ENCODE measurements at places on chromosomes 1 and 21. TPM values are rescaled to one million over a fixed set of nuclear protein-coding genes. Genes with fewer than 3 reads are reported as not detected.

KCNT2 gene
- 10.8 TPM for polyA plus RNA-seq

SLC22A15 gene
- 5.9 TPM for polyA plus RNA-seq

TEKT2 gene
- 8.5 TPM for polyA plus RNA-seq

CLSTN1 gene
- 149 TPM for polyA plus RNA-seq

ALX3 gene
- polyA plus RNA-seq, result not detected

DNA sequence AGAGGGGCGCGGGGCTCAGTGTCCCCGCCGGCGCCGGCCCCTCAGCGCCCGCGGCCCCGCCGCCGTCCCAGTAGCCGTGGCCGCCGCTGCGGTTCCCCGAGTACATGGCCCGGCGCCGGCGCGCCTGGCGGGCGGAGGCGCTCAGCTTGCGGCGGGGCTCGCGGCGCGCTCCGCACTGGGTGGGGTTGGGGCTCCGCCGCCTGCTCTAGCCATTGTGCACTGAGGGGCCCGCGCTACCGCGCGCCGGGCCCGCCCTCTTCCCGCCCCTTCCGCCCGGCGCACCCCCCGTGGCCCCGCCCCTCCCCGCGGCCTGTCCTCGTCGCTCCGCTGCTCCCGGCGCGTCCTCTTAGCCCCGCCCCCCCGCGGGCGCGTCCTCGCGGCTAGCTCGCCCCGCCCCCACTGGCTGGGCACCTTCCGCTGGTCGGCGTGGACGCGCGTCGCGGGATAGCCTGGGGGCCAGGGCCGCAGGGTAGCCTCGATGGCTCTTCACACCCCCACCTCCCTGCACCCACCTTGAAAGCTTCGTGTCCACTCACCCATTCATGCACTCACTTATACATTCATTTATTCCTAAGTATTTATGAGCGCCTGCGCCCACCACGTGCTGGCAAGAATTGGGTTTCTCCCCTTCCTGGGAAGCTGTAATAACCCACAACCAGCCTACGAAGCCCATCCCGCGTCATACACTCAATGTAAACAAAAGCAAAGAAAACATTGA, at the start of the genes CHML and OPN3:
TSS of gene CHML (minus strand) at position 221 of the 718 bp plus-strand sequence. CDS start 4,603 bp downstream, outside the sequence.
TSS of gene OPN3 (minus strand) at position 221 of the 718 bp plus-strand sequence. CDS start at position 106, 115 bp downstream.
- DNase-seq, result peak; percentile 74

- no peak for DNase-seq
Measured at GRCh38 chr1:230781594-230781993, 34.4 kb downstream of the CAPN9 start.

DNA sequence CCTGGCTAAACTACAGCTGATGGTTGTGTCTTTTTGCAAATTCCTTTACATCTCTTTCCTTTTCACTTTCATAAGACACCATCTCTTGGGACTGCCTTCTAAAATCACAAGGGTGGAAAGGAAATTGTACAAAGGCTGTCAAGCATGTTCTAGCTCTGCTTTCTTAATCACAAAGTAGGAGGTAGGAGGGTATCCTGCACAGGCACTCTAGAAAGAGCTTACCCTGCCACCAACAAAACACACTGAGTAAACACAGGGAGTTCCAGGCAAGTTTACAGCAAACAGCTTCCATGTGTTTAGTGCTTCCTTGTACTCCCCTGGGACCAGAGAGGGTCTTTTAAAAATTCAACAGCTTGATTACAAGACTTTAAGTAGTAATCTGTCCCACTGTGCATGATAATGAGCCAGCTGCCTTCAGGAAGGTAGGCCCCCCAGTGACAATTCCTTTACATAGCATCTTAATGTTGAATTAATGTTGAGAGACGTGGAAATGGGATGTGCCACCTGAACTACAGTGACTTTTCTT, 2.4 kb downstream of the PLPP3 start:
- DNase-seq, result no peak

DNA sequence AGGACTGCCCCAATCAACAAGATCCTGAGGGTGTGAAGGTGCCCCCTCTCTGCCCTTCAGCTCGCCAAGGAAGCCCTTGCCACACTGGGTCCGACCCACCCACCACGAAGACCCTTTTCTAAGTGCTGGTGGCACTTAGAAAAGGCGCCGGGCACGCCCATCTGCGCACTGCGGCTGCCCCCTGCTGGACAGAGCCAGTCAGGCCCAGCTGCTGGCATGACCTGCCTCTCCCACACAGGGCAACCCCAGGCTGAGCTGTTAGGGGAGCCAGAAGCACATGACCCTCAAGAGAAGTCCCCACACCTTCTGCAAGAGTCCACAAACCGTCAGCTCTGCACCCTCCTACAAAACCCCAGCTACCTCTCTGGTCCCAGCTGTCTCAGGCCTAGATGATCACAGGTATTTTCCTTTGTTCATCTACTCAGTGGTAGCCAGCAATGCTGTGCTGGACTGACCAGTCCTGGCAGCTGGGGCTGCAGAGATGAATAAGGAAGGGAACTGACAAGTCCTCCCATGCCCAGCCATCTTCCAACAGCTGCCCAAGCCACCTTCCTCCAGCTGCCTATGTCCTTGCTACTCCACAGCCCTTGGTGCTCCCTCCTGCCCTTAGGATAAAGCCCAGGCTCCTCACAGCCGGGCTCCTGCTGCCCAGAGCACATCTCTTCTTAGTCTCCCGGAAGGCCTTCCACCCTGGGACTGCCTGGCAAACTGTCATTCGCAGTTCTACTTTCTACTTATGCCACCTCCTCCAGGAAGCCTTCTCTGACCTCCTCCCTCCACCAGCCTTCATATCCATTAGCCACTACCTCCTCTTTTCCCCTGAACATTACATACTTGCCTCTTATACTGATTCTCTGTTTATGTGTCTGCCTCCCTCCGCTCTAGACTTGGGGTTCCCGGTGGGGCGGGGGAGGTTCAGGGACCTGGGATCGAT, 39.8 kb upstream of the ZC3H12A start:
- DNase-seq, result no peak

DNA sequence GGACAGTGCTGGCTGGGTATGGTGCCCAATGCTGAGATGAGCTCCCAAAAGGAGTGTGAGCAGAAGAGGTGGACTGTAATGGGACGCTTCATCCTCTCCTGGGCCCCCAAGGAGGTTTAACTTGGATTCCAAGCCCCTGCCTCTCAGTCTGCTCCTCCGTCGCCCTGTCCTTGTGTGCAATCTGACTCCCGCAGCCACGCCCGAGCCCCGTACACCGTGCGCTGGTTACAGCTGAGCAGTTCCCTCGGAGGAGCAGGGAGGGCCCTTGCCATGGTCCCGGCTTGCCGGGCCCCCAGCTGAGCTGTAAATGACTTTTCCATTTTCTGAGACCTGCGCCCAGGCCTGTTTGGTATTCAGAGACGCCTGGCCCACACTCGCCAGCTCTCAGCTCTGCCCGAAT, 53.7 kb downstream of the PAX7 start:
- no peak for DNase-seq

GRCh38 chr1:182962554-182963115, 9.7 kb upstream of the SHCBP1L start:
- peak; percentile 51 for DNase-seq

DNA sequence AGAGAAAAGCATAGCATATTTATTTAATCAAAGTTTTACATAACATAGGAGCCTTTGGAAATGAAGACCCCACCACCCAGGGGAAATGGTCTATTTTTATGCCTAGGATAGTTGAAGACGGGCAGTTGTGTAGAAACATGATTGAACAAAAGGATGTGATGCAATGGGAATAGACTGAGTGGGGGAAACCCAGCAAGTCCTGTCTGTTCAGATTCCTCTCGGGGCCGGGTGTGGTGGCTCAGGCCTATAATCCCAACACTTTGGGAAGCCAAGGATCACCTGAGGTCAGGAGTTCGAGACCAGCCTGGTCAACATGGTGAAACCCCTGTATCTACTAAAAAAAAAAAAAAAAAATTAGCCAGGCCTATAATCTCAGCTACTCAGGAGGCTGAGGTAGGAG, 298.3 kb downstream of the MATN1 start:
- DNase-seq, result no peak

GRCh38 chr1:72526926-72527325, 244.6 kb upstream of the NEGR1 start:
- no peak for DNase-seq

GRCh38 chr1:27307874-27308598, 13.9 kb upstream of the TMEM222 start:
- no peak for DNase-seq

DNA sequence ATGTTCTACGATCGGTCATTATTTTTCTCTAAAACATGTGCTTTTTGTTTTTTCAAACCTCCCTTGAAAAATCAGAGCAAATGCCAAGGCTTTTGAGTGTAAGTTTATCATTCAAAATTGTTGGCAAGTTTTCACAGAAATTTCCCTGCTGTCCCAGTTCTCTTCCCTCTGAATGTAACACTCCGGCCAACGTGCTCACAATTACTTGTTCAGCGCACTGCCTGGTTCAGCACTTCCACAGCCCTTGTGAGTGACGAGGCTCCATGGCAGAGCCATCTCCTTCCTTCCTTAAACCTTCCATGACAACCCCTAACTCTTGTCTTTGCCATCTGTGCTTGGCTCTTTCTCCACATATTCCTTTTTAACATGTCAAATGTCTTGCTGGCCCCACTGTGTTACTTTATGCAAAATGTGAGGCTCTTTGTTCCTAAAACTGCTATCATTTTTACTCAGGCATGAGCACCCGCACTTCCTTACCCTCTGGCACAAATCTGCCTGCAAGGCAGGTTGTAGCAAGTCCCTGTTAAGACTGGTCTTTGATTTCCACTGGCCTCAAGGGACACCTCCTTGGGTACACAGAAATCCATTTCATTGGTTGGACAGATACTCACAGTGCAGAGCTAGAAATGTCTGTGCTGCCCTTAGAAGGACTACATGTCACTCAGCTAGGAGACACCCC, 142.8 kb downstream of the HUNK start:
- DNase-seq, result no peak

GRCh38 chr1:91791691-91792488, 94.1 kb downstream of the TGFBR3 start:
- DNase-seq, result no peak

DNA sequence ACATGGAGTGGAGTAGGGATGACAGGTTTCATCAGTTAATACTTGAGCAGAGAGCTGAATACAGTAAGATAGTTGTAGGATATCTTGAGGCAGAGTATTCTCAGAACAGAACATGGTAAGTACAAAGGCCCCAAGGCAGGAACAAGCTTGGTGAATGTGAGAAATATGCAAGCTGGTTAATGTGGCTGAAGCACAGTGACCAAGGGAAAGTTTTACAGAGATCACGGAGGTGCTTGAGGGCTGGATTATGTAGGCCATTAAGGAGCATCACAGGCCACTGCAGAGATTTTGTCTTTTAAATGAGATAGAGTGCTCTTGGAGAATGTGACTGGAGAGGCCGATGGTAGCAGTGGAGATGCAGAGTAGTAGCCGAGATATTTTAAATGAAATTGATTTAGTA, 54.0 kb upstream of the BOLA1 start:
- DNase-seq, result no peak

DNA sequence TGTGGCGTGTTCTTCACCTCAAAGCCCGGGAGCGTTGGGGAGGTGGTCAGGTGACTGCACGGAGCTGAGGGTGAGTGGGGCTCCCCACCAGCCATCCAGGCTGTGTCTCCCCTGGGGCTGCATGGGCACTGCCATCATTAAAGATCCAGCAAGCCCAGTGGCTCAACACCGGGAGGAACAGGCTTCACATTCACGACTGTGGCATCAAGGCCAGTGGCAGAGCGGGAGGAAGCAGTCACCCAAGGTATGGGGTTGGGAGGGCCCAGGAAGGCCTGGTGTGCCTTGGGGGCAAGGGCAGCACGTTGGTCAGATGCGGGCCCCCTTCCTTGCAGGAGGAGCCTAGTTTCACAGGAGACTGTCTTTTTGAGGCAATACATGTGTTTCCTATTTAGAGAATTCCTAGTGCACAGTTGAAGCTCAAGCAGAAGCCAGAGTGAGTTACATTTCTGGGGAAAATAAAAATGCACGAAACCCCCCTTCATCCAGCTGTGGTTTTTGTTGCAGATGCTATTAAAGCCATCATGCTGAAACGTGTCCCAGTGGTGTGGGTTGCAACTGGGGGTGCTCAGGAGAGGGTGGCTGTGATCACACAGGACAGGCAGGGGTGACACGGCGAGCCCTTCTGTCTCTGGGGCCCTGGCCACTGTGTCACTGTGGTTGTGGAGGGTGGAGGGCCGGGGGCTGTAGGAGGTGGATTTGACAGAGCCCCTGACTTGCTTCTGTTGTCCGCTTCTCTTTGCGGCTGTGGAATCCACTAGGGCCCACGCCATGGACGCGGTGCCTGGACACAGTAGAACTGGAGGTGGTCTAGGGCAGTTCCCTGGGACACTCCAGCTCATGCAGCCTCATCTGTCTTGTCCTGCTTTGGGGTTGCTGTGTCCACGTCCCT, 34.1 kb downstream of the SNAP47 start:
- no peak for DNase-seq

DNA sequence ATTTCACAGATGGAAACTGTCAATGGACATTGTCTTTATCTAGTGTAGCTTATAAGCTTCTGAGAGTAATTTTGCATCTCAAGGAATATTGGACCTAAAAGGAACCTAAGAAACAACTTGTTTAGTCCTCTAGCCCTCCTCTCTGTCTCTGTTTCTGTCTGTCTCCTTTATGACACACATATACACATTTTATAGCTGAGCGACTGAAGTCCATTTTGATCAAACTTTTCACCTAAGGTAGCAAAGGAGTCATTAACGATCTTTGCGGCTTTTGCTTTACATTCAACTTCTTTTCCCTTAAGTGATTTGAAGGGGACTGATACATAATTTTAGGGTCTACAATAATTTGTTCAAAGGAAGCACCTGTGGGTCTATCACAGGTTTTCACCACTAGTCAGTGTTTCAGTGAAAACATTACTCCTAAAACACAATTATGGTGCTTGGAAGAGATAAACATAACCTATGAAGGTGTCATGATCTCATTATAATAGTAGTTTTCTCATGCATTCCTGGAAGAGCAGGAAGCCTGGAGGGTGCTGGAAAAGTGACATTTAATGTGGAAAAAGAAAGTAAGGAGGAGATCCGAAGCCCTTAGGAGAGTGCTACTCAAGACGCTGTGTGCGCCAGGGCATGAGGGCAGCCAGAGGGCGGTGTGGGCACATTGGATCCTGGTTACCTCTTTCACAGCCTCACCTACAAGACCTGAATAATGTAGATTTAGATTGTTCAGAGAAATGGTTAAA, 248.6 kb downstream of the DNM3 start:
- DNase-seq, result no peak

- no peak for DNase-seq
Measured at GRCh38 chr1:175918364-175918801, 175.0 kb upstream of the TNR start.

Measured in left renal pelvis (tissue), 4 donors.